Activated naive CD8-positive, alpha-beta T cell treated with anti-CD3 and anti-CD28 coated beads for 36 hours (primary cell): ENCODE measurements at places on chromosomes 5 and 9. TPM values are rescaled to one million over a fixed set of nuclear protein-coding genes. Genes with fewer than 3 reads are reported as not detected.

KCNV2 gene
- total RNA-seq = not detected

SPINK13 gene
- total RNA-seq = not detected

EQTN gene
- total RNA-seq = not detected

PALM2AKAP2 gene
- not detected for total RNA-seq
